CD4-positive, alpha-beta T cell treated with Interleukin-4 for 1 hour (primary cell): ENCODE measurements at places on chromosomes 6 and 20.
A peak's percentile ranks its signal among the peaks of the same experiment; 100 is the strongest.

GRCh38 chr6:147322299-147323162 is 118.3 kb downstream of the STXBP5 start:
- peak; percentile 45 for DNase-seq

DNA sequence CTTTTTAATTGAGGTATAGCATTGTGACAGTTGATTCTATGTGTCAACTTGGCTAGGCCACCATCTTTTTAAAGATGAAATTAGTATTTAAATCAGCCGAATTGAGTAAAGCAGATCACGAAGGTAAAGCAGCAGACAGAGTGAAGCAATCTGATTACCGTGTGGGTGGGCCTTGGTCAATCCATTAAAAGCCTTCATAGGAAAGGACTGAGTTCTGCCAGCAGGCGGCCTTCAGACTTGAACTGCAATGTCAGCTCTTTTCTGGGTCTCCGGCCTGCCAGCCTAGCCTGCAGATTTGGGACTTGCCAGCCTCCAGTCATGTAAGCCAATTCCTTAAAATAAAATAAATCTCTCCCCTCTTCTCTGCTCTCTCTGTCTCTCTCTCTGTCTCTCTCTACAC is 22.4 kb upstream of the TGM2 start:
- DNase-seq = no peak

- DNase-seq = peak; percentile 79
Measured at GRCh38 chr20:33994222-33994913, 657 bp downstream of the RALY start.

DNA sequence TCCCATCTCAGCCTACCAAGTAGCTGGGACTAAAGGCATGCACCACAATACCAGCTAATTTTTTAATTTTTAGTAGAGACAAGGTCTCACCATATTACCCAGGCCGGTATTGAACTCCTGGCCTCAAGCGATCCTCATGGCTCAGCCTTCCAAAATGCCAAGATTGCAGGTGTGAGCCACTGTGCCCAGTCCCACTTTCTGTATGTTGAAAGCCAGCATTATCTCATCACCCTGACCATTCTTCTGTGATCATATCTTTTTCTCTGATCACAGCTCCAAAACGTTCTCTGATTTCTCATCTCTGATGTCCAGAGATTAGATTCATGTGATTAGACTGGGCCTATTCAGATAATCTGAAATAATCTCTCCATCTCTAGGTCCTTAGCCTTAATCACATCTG is 337.7 kb downstream of the TPBG start:
- no peak for DNase-seq

DNA sequence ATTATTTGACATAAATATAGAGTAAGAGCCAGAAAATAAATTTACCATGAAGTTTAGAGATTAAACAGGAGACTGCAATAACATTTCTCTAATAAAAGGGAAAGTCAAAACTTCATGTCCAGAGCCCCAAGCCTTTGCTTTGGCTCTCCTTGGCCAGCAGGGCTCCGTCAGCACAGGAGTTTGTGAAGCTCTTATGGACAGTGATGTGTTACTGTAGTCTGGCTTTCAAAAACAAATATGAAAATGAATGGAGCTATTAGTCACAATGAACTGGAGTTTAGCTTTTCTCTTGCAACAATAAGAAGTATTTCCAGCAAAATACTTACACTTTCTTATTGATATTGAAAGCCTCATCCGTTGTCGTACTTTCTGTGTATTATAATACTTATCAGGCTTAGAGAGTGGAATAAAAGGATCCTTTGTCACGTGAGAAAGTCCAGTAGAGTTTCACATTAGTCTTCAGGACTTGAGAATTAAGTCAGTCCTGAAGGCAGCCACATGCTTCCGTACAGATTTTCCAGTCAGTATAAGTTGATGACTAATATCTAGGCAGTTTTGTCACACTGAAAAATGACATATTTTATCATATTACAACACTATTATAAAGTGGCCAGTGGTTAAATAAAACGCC is 117.0 kb upstream of the PRL start:
- DNase-seq = no peak

DNA sequence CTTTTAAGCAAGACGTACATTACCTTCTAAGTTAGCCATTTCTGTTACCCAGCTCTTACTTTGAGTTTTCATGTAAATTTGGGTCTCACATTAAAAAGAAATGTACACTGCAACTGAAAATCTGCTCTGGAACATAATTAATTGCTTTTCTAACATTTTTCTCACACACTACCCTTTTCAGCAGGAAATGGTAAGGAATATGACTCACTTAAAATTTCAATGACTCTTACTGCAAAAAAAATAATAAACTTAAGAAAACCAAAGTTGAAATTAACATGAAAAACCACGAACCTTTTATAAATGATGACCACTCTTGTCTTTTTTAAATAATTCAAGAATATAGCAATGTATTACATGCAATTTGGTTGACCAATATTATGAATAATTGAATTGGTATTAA is 1.3 kb downstream of the CGA start:
- DNase-seq = no peak

- DNase-seq = peak; percentile 61
Measured at GRCh38 chr6:117548797-117549301, 53.5 kb downstream of the GOPC start.

- DNase-seq = no peak
Measured at GRCh38 chr6:21208081-21208795, 385.3 kb upstream of the SOX4 start.

- no peak for DNase-seq
Measured at GRCh38 chr6:77456531-77457248, 6.6 kb downstream of the HTR1B start.

- no peak for DNase-seq
Measured at GRCh38 chr6:156878681-156879080, 101.5 kb downstream of the ARID1B start.

- DNase-seq = peak; percentile 9
Measured at GRCh38 chr20:58723628-58723984, 31.0 kb downstream of the NPEPL1 start.

DNA sequence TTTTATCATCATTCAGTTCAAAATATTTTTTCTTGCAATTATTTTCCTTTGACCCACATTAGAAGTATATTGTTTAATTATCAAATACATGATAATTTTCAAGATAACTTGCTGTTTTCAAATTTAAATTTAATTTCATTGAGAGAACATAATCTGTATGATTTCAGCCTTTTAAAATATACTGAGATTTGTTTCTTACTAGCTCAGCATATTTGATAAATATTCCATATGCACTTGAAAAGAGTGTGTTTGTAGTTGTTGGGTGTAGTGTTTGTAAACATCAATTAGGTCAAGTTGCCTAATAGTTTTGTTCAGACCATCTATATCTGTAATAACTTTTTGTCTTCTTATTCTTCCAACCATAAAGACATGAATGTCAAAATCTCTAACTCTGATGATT is 19.0 kb upstream of the RFX6 start:
- no peak for DNase-seq

- DNase-seq = no peak
Measured at GRCh38 chr20:63847237-63848002, 13.9 kb upstream of the ABHD16B start.
